ENCODE measurements at places on chromosomes 13 and 19.

- no peak for DNase-seq
These were observed 1584.8 kb downstream of the SLITRK5 start for GRCh38 chr13:89255844-89256406.

DNA sequence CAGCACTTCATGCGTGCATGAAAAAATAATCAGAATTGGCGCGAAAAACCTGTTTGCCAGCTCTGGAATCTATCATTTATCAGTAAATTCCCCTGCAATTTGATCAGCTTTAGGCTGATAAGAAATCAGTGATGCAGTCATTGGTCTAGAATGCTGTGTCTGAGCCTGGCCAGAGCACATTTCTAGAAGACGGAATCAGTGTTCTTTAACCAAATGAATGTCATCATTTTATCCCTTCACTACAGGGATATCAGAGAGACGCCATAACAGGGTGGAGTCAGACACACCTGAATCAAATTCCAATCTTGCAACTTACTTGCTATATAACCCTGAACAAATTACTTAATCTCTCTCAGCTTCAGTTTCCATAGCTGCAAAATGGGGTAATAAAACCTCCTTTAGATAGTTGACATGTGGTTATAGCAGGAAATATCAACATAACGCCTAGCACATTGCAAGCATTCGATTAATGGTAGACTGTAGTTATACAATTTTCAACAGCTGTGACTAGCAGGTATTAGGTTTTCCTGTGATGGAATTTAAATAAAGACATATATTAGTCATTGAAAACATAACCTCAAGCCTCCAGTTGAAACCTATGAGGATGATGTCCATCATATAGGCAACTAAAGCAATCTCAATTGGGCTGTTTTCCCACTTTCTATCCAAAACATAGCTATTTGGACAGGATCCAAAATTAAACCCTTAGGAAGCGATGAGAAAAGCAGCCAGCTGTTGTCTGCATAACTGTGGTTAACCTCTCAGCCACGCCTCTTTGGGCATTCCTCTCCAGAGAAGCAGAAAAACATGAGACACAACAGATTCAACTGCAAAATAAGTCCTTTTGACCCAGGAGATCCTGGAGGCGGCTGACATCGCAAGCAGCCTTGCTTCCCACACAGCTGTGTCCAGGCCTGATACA lies 51.6 kb upstream of the UBL3 start:
- no peak for DNase-seq

DNA sequence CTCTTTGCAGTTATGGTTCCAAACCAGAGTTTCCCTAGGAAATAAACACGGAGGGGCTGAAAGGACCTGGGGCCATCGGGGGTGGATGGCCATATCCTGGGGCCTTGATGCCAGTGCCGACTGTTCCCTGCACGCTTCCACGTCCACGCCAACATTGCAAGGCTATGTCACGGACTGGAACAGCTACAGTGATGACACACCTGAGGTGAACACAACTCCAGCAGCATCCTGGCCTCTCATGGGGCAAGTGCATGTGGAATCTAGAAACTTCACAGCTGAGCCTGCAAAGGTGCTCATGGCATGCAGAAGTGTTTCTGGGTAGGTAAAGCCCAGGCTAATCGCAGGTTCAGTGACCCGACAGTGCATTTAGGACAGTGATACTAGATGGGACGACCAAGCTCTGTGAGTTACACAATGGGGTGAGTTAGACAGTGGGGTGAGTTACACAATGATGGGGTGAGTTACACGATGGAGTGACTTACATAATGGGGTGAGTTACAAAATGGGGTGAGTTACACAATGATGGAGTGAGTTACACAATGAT lies 52.0 kb upstream of the GAS6 start:
- no peak for DNase-seq

DNA sequence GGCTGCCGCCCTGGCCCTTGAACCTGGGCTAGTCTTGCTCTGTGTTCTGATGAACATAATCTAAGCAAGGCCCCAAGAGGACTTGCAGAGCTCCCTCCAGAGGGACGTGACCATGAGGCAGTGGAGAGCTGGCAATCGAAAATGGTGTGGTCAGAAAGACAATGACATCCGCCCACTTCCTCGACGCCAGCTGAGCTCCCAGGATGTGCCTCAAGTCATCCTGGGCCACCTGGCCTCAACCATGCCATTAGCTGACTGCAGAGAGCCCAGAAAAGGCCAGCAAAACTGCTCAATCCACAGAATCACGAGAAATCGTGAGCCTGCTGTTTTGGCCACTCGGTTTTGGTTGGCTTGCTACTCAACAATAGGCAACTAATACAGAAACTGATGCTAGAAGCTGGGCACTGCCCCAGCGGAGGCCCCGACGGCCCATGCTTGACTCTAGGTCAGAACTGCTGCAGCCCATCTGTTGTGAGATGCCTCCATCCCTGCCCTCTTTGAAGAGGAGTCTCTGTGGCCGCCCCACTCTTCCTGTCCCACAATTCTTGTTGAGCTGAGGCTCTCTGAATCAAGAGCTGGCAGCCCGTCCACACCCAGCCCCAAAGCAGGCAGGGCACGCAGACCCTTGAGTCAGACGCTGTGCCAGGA lies 53.3 kb downstream of the STK24 start:
- no peak for DNase-seq

DNA sequence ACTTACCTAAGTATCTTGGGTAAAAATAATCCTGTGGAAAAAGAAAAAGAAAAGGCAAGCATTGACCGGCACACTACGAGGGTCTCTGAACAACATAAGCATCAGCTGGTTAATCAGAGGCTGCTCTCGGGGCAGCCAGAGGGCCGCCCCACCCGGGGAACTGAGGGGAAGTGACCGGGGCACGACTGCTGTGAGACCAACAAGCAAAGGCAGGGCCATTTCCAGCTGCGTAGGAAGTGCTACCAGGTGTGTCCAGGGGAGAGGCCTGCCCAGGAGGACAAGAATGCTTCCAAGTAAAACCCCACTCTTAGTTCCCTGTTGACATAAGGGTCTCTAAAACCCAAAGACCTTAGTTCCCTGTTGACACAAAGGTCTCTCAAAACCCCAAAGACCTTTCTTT lies 15.9 kb downstream of the GAS6 start:
- DNase-seq: no peak

- DNase-seq: no peak
These were observed 42.2 kb downstream of the GATAD2A start for GRCh38 chr19:19447536-19448237.

GRCh38 chr13:111610879-111611278 lies 290.4 kb downstream of the TEX29 start:
- DNase-seq: no peak

- DNase-seq: no peak
These were observed 949.6 kb upstream of the SLC10A2 start for GRCh38 chr13:104015646-104016396.

DNA sequence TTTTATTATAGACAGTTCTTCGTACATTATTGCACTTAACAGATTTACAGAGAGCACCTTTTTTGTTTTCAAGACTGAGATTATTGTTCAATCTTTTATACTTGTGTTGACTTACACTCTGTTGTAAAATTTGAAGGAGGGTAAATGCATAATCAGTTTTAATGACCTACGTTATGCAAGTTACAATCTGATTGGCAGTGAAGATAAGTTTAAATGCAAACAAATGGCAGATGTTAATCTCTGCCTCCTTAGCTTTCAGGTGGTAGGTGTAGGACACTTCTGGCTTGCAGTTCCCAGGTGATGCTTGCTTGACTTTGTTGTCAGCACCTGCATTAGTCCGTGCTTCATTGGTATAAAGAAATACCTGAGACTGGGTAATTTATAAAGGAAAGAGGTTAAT lies 424.9 kb downstream of the FGF9 start:
- no peak for DNase-seq

DNA sequence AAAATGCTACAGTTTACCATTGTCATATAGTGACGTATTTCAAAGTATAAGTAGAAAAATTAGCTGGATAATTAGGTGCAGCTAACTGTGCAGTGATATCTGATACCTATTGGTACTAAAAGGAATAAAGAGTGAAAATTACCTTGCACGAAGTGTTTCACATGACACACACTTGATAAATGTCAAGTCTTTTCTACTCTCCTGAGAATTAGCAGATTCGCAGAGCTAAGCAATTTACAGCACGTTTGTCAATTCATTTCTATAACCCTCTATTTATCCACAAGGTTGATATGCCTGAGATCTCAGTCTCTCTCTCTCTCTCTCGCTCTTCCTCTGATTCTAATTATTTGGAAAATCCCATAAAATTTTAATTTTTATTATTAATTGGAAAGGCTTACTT lies 1109.0 kb downstream of the EFNB2 start:
- DNase-seq: no peak

DNA sequence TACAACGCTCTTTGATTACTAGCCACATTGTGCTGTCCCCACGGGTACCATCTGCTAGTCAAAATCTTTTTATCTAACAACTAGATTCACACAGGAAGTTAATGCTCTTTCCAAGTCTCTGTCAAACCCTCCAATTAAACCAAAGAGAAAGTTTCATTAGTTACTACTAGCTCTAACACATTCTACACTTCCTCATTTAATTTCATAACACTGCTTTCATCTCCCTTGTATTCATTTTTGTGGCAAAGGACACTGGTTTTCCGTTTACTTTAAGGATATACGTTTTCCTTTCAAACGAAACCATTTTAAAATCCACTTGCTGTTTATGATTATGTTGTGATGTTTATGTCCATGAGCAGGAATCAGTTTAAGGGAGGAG lies 5.3 kb downstream of the DYRK1B start:
- no peak for DNase-seq

DNA sequence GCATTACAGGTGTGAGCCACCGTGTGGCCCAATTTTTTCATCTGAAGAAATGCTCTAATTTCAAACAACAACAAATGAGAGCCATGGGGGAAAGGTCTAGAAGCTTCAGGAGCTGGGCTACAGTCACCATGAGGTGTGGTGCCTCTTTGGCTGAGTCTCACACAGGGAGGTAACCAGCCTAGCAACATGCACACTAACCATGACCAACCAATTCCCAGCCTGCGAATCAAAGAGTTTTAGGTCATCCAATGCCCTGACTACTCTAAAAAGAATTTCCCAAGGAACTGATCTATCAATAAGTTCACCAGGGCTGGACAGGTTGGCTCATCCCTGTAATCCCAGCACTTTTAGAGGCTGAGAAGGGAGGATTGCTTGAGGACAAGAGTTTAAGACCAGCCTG lies 29.9 kb downstream of the PBX4 start:
- DNase-seq: no peak

DNA sequence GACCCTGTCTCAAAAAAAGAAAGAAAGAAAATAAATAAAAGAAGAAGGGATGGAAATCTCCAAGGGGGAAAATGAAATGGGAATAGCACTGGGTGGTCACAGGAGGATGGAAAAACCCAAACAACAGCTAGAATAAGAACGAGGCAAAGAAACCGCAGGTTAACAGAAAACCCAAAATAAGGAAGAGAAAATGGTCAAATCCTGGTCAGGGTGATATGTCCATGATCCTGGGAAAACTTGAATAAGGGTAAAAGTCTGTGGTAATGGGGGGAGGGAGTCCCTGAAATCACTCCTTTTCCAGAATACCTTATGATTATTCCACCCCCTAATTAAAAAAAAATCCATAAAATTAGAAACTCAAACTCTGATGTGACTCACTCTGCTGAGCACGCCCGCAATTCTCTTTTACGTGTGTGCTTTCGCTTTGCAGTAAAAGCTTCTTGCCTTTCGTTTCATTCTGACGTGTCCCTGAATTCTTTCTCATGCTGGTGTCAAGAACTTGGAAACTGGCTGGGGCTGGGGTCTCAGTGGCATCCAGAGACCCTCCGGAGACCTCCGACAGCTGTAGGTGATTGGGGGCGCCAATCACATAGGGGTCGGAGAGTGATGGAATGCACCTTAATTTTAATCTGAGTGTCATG lies 4.3 kb upstream of the NAXD start:
- no peak for DNase-seq

DNA sequence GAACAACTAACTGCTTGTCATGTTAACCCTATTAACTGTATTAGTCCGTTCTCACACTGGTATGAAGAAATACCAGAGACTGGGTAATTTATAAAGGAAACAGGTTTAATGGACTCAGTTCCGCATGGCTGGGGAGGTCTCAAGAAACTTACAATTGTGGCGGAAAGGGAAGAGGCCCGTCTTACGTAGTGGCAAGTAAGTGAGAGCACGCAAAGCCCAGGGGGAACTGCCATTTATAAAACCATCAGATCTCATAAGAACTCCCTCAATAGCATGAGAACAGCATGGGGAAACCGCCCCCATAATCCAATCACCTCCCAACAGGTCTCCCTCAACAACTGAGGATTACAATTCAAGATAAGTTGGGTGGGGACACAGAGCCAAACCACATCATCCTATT lies 34.7 kb downstream of the PHF11 start:
- no peak for DNase-seq

GRCh38 chr13:86976521-86977324 lies 694.4 kb upstream of the SLITRK5 start:
- DNase-seq: no peak

DNA sequence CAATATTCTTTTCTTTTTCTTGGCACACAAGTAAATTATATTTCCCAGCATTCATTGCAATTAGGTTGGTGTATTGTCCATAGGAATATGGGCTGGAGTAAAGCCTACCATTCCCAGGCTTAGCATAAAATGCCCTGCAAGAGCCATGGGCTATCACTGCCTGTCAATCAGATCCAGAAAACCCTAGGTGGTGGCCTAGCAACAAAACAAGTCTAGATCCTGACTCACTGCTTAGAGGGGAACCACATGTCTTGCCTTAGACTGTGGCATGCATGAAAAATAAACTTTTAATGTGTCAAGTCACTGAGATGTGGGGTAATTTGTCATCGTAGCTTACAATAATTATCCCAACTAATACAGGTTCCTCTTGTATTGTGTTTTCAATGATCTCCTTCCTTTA lies 16.2 kb downstream of the SOX21 start:
- DNase-seq: no peak

GRCh38 chr13:75651013-75651412 lies 14.9 kb downstream of the LMO7 start:
- DNase-seq: no peak

- DNase-seq: peak; percentile 69
These were observed 546 bp upstream of the ZNF546 start for GRCh38 chr19:39996218-39996810.

DNA sequence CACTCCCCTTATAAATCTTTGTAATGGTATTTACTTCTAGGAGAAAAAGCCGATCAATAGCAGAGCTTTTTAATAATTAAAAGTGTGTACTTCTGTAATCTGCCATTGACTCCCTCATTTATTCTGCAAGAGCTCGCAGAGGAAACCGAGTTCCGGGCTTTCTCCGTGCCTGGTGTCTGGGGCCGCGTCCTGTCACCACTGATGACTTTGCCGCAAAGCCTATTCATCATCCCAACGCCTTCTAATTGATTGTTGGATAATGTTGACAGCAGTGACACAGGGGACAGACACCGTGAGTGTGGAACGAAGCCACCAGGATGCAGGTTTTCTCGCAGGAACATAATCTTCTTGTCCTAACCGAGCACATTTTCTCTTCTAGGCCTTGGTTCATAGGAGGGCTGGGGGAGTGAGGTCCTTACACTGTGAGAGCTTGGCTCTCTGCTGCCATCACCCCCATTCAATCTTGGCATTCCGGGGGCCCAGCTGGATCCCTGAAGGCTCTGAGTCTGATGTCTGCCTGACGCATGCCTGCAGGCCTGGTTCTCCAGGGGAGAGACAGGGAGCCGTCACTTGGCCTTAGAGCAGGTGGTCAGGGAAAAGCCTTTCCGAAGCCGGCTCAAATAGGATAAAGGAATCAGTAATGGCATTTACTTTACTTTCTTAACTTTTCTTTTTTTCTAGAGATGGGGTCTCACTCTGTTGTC lies 110.3 kb downstream of the KDM4B start:
- DNase-seq: no peak
